ENCODE measurements at places on chromosomes 4 and X.

DNA sequence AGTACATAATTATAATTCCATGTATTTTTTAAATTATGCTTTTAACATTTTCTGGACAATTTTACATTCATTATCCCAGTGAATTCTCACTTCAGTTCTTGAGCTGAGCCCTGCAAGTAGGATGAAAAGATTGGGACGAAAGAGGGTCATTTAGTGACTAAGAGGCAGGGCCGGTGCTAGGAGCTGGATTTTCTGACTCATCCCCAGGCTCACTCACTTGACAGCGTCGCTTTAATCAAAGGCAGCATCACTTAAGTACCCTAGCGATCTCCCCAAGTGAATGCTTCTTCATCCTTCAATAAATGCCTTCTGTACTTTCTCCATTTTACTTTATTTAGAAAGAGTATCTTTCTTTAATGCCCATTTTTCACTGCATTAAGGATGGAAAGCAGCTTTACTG is 263.6 kb downstream of the HS3ST1 start:
- DNase-seq: no peak

- no peak for DNase-seq
Measured at GRCh38 chrX:12245650-12246645, 107.7 kb downstream of the FRMPD4 start.

- DNase-seq: no peak
Measured at GRCh38 chr4:47942081-47942819, 27.9 kb upstream of the NFXL1 start.

DNA sequence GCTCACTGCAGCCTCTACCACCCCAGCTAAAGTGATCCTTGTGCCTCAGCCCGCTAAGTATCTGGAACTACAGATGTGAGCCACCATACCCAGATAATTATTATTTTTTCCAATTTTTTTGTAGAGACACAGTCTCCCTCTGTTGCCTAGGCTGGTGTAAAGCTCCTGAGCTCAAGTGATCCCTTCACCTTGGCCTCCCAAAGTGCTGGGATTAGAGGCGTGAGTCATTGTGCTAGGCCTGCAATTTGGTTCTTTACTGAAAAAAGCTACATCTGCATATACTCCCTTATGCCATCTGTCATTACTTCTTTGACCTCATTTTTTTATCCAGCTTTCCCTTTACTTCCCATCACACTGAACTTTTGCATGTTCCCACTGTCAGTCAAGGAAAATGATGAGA is 2012.4 kb upstream of the IGFBP7 start:
- DNase-seq: no peak

- DNase-seq: no peak
Measured at GRCh38 chrX:118221270-118221669, 104.7 kb upstream of the KLHL13 start.

- DNase-seq: no peak
Measured at GRCh38 chr4:23937173-23937572, 47.3 kb upstream of the PPARGC1A start.

- no peak for DNase-seq
Measured at GRCh38 chr4:110472583-110473329, 3.2 kb upstream of the ENPEP start.

- no peak for DNase-seq
Measured at GRCh38 chr4:138249132-138249531, 7.0 kb upstream of the SLC7A11 start.

DNA sequence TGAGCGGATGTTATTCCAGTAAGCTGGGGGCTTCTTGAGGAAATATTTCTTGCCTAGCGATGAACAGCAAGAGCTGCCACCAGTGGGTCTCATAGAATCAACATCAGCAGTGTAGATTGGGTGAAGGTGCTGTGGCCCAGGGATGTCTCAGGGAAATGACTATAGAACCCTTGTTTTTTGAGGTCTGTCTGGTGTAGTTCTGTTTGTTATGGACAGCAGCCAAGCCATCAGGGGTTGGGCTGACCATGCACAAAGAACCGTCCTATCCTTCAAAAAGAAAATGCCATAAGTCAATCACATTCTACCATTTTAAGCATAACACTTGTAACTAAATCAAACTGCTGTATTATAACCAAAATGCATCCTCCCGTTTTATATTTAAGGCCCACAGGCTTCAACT is 17.3 kb upstream of the C1GALT1C1 start:
- DNase-seq: no peak

DNA sequence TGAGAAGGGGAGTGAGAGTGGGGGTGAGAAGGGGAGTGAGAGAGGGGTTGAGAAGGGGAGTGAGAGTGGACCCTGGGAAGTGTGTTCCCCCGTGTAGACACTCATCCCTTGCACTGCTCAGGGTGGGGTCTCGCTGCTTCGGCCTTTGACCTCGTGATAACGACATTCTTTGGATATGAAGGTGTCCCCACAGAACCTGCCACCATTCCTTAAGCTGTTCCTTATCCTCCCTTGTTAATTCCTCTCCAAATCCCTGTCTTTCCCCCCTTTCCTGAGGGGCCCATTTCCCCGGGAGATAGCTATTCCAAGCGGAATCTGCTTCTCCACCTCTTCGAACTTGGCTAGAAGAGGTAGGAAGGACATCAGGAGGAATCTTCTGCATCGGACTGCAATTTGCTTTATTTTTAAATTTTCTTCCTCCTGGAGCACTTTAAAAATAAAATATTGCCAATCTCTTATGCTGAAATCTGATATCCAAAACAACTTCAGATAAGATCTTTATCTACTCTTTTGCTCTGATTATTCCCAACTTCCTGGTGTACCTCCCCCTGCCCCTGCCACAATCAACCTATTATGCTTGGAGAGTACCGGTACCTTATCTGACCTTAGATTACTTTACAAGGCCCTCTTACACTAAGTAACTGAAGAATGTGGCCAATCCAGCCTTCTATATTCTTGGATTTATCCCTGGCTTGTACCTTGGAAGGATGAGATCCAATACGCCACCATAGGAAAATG is 15.6 kb downstream of the TRIML1 start:
- no peak for DNase-seq

DNA sequence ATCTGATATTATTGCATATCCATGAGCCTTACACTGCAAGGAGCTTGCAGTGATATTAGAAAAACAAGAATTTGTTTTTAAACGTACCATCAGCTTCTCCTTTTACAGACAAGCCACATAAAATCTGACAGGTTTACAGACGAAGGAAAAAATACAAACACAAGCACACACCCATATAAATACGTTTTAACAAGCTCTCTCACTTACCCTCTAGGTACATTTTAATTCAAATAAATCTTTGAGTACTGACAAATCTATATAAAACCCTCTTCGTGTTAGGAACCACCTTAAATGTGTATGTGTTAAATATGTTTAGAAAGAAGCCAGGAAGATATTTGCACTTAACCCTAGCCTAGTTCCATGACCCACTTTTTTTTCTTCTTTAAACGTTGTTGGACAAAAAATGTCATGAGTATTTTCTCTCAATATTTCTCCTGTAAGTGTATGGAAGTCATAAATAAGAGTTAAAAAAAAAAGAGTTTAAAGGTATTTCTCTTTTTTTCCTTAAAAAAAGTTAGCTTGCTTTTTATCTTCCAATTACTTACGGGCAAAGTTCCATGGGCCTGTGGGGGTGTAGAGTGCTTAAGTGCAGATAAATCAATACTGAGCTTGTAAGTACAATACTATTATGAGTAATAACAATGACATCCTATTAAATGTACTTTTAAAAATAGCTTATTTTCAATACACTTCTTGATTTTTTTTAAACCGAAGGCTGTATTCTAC is 1.5 kb downstream of the ARAP2 start:
- DNase-seq: no peak

- DNase-seq: no peak
Measured at GRCh38 chr4:156992943-156993342, 21.3 kb upstream of the PDGFC start.

- no peak for DNase-seq
Measured at GRCh38 chr4:184265546-184266351, 48.1 kb upstream of the ENPP6 start.
